ENCODE measurements at places on chromosomes 4 and X. TPM values are rescaled to one million over a fixed set of nuclear protein-coding genes. Genes with fewer than 3 reads are reported as not detected.

DNA sequence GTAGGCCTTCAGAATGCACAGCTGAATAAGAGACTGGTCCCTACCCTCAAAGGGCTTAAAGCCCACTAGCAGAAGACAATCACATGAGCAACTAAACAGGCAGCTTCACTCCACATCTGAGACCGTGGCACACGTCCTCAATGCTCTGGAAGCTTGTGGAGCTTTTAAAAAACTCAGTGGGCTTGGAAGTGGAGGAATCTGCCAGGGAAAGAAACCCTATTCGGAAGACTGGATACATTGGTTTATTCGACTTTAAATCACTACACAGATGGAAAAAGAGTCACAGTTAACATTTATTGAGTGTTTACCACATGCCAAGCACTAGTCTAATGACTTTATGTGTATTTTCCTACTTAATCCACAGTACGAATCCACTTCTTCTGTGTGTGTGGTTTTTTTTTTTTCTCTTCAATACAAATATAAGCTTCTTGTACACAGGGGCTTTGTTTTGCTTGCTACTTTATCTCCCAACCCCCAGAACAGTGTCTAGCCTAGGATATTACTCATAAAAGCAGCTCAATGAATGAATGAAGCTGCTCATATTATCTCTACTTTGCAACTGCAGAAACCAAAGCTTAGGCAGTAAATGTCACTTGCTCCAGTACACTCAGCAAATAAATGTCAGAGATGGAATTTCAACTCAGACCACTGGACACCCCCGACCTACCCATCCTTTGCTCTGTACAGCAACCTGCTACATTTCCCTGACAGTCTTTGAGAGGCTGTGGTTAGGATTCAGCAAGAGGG lies 137.7 kb downstream of the LDB2 start:
- no peak for DNase-seq
- H3K36me3 ChIP-seq: no peaks in the 10 kb centered on the region
- no peak overlapping the region for H3K4me3 ChIP-seq
- H3K27ac ChIP-seq: no peak overlapping the region
- no peaks in the 10 kb centered on the region for H3K4me1 ChIP-seq
- no peaks in the 10 kb centered on the region for H3K27me3 ChIP-seq

GRCh38 chr4:1533501-1534064 lies 127.3 kb upstream of the NKX1-1 start:
- no peak overlapping the region for H3K4me3 ChIP-seq
- H3K27me3 ChIP-seq: peaks cover 3% of the 10 kb centered on the region
- H3K36me3 ChIP-seq: no peaks in the 10 kb centered on the region
- DNase-seq: no peak
- no peak overlapping the region for H3K27ac ChIP-seq

- no peak for DNase-seq
- H3K4me1 ChIP-seq: no peaks in the 10 kb centered on the region
- no peaks in the 10 kb centered on the region for H3K36me3 ChIP-seq
- no peak overlapping the region for H3K27ac ChIP-seq
- no peak overlapping the region for H3K4me3 ChIP-seq
Observed at GRCh38 chr4:24240655-24241054, 343.7 kb downstream of the DHX15 start.

- H3K4me3 ChIP-seq: no peak overlapping the region
- DNase-seq: no peak
- no peak overlapping the region for H3K27ac ChIP-seq
- H3K4me1 ChIP-seq: no peaks in the 10 kb centered on the region
Observed at GRCh38 chr4:155974476-155974749, 20.7 kb upstream of the CTSO start.

DNA sequence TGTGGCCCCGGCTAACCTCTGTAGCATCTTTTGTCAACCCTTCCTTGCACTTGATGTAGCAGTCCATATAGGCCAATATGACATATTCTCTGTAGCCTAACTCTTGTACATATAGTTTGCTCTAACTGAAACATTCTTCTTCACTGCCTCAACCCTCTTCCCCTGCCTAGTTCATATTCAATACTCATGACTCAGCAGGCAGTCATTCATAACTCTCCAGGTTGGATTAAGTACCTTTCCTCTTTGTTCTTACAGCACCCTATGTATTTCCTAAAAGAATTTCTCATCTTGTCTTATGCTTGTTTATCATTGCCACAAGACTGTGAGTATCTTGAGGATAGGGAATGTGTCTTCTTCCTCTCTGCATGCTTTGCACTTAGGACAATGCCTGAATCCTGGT lies 76.9 kb downstream of the TMLHE start:
- H3K4me3 ChIP-seq: no peak overlapping the region
- no peaks in the 10 kb centered on the region for H3K4me1 ChIP-seq
- H3K36me3 ChIP-seq: peaks cover 27% of the 10 kb centered on the region
- H3K27ac ChIP-seq: no peak overlapping the region
- no peaks in the 10 kb centered on the region for H3K27me3 ChIP-seq

DNA sequence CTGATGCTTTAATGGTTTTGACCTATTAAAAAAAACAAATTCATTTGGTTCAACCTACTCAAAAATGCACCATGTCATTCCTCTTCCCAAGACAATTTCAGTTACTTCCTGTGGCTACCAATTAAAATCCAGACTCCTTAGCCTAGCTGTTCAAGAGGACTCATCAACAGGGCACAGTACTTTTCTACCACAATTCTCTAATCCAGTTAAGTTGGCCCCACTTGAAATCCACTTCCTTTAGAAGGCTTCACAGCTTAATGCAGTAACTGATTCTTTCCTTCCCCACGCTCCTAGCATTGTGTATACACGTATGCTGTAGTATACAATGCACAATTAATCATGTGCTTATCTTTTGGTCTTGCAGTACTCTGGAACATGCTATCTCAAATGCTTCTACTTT lies 129.8 kb downstream of the UGT8 start:
- no peaks in the 10 kb centered on the region for H3K36me3 ChIP-seq
- no peak overlapping the region for H3K27ac ChIP-seq
- DNase-seq: no peak
- no peaks in the 10 kb centered on the region for H3K27me3 ChIP-seq
- H3K4me1 ChIP-seq: no peaks in the 10 kb centered on the region
- H3K4me3 ChIP-seq: no peak overlapping the region

- H3K27ac ChIP-seq: peak overlapping the region; percentile 45
- no peak overlapping the region for H3K4me3 ChIP-seq
- DNase-seq: no peak
- H3K36me3 ChIP-seq: peaks cover 34% of the 10 kb centered on the region
- peaks cover 20% of the 10 kb centered on the region for H3K4me1 ChIP-seq
Observed at GRCh38 chr4:109631532-109632108, 71.6 kb downstream of the MCUB start.

DNA sequence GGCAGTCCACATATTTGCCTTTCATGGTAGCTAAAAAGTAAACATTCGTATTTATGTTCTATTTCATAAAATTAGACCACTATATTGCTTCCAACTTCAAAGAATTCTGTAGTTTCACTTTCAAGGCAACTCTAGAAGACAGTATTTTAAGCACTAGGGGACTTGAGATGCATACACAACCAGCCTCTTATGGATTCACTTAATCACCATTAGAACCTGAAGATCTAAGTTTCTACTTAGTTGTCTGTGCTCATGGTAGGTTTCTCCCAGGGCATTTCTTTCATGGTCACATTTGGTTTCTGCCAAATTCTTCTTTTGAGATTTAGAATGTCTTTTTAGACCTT lies 209.9 kb upstream of the HCCS start:
- DNase-seq: no peak
- no peak overlapping the region for H3K27ac ChIP-seq
- H3K27me3 ChIP-seq: no peaks in the 10 kb centered on the region
- no peak overlapping the region for H3K4me3 ChIP-seq

DNA sequence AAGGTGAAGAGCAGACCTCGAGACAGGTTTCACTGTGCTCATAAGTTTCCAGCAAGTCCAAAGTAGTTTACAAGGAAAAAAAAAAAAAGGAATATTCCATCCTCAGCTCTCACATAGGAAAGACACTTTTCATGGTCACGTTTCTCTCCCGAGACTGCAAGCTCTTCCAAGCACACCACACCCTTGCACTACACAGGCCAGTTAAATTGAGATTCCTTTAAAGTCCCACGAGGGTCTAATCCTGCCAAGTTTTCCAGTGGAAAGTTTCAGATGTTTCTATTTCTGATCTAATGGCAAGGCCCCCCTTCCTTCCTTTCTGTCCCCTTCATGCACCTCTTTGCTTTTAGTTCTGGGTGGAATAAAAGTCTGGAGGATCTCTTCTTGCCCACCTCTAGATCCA lies 67.9 kb upstream of the PCDH19 start:
- H3K27me3 ChIP-seq: no peaks in the 10 kb centered on the region
- H3K27ac ChIP-seq: no peak overlapping the region
- no peaks in the 10 kb centered on the region for H3K4me1 ChIP-seq
- no peaks in the 10 kb centered on the region for H3K36me3 ChIP-seq

GRCh38 chr4:123423819-123424218 lies 27.2 kb downstream of the SPRY1 start:
- H3K27ac ChIP-seq: peak overlapping the region; percentile 92
- H3K4me3 ChIP-seq: peak overlapping the region; percentile 16
- H3K36me3 ChIP-seq: peaks cover 35% of the 10 kb centered on the region
- peak; percentile 59 for DNase-seq

- peaks cover 18% of the 10 kb centered on the region for H3K36me3 ChIP-seq
- H3K27me3 ChIP-seq: no peaks in the 10 kb centered on the region
- H3K4me3 ChIP-seq: no peak overlapping the region
- no peak for DNase-seq
Observed at GRCh38 chr4:113555868-113556267, 205.7 kb downstream of the CAMK2D start.

DNA sequence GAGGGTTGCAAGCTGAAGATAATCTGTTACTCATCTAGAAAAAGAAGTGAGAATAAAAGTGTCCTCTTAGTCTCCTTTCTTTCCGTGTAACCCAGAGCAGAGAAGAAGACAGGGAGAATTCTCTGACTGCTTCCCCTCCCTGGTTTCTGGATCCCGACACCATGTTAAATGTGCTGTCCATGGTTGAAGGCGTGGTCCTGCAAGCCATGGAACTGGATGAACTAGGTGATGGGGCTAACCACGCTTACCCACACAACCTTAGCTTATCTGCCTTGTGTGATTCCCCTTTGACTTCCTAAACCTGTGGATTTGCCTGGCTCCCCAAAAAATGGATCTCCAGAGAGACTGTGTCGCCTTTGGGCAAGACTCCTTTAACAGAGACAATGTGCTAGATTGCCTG lies 907.6 kb downstream of the FSTL5 start:
- no peaks in the 10 kb centered on the region for H3K4me1 ChIP-seq
- no peak for DNase-seq
- no peak overlapping the region for H3K27ac ChIP-seq
- H3K36me3 ChIP-seq: no peaks in the 10 kb centered on the region
- H3K4me3 ChIP-seq: no peak overlapping the region
- H3K27me3 ChIP-seq: no peaks in the 10 kb centered on the region

DNA sequence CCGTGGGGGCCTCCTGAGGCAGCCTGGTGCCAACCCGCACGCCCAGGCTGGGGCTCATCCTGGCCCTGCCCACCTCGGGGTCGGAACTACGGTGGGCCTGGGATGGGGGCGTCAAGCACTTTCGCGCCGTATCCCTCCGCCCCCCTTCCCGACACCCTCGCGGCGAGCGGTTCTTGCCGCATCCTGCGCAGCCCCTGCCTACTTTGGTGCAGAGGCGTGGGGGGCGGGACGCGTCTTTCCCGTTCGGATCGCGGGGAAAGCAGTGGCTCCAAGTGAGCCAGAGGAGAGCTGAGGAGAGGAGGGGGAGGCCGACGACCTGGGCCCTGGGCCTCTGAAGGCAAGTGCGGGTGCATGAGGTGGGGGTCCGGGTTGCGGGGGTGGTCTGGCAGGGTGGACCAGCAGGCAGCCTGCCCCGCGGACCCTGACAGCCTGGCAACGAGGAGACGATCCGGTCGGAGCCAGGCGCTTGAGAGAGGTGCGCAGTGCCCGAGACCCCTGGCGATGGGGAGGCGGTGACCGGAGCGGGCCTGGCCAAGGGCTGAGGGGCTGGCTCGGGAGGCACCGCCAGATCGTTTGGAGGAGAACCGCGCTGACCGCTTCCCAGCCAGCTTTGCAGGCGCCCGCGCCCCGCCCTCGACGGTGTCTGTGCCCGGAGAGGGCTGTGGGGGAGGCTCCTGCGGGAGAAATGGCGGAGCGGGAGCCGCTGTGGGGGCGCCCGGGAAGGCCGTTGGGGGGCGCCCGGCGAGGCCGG lies at the start of gene GPRASP2:
Gene GPRASP2, plus strand, starts transcription at position 233 of the 751 bp plus-strand sequence. CDS start 2,422 bp downstream, outside the sequence.
- peaks cover 31% of the 10 kb centered on the region for H3K27me3 ChIP-seq
- H3K4me3 ChIP-seq: peak within 1 kb of the TSS; percentile 64
- no peak within 1 kb of the TSS for H3K27ac ChIP-seq
- no peaks in the 10 kb centered on the region for H3K36me3 ChIP-seq
- H3K4me1 ChIP-seq: peaks cover 15% of the 10 kb centered on the region
- DNase-seq: no peak

GRCh38 chr4:151573474-151573873 lies 164.5 kb downstream of the FHIP1A start:
- H3K4me1 ChIP-seq: no peaks in the 10 kb centered on the region
- no peak for DNase-seq
- no peak overlapping the region for H3K4me3 ChIP-seq
- H3K27me3 ChIP-seq: peaks cover 12% of the 10 kb centered on the region

DNA sequence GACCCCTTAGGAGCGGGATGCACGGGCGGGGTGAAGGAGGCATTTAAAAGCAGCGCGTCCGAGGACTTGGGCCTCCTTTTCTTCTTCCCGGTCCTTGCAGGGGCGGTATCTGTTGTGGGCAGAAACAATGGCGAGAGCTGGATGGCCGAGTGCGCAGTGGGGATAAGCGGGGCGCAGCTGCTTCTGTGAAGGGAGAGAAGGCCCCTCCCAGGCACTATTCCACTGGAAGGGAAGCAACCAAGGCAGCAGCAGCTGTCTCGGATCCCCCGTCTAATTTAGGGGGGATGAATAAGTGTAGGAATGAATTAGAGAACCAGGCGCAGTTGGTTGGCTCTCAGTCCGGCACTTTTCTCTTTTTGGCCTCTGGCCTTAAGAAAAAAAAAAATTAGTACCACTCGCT lies 995 bp downstream of the SMARCA5 start:
- H3K36me3 ChIP-seq: peaks cover 36% of the 10 kb centered on the region
- H3K27me3 ChIP-seq: peaks cover 7% of the 10 kb centered on the region
- H3K27ac ChIP-seq: peak overlapping the region; percentile 99
- H3K4me1 ChIP-seq: peaks cover 37% of the 10 kb centered on the region
- H3K4me3 ChIP-seq: peak overlapping the region; percentile 88

- no peaks in the 10 kb centered on the region for H3K4me1 ChIP-seq
- H3K36me3 ChIP-seq: no peaks in the 10 kb centered on the region
- no peak overlapping the region for H3K4me3 ChIP-seq
- DNase-seq: no peak
Observed at GRCh38 chrX:38081909-38082308, 75.6 kb downstream of the SYTL5 start.

DNA sequence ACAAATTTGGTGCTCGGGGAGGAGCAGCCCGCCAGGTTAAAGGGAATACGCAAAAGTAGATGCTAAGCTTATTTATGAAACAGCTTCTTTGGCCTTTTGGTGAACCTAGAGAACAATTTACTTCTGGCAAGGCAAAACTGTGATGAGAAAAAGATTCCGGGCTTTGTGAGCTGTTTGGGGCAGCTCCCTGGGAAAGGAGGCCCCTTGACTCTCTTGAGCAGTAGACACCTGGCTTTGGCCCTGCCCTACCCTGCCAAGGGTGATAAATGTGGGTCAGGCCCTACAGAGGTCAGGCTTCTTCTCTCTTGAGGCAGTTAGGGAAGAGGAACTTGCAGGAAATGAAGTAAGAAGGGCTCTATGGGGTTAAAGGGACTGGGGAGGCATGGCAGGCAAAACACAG lies 509.6 kb downstream of the MID1IP1 start:
- peaks cover 9% of the 10 kb centered on the region for H3K36me3 ChIP-seq
- H3K4me1 ChIP-seq: peaks cover 39% of the 10 kb centered on the region
- no peak for DNase-seq
- H3K4me3 ChIP-seq: no peak overlapping the region
- H3K27ac ChIP-seq: peak overlapping the region; percentile 90

RPS6KA6 gene
- not detected for total RNA-seq

MAGEA12 gene
- not detected for total RNA-seq

H2BW2 gene
- not detected for total RNA-seq
